ENCODE measurements at places on chromosomes 1 and 21.
A peak's percentile ranks its signal among the peaks of the same experiment; 100 is the strongest.

- DNase-seq, result no peak
Measured at GRCh38 chr1:65063025-65063424, 85.0 kb upstream of the AK4 start.

DNA sequence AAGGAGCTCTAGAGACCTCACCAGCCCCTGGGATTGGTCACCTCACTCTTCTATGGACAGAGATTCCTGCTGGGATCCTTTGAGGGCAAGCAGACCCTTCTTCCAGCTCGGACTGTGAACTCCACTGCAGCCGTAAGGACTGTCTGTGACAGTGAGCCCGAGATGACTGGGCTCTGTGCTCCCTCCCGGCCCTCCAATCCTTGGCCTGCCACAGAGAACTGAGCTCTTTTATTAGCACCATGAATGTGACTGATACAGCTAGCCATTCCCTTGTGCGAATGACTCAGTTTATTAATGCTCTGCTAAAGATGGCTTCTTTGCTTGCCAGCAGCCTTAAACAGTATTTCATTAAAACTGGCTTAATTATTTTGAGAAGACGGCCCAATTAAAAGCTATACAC is 194.6 kb upstream of the LMO4 start:
- no peak for DNase-seq

- peak; percentile 68 for DNase-seq
Measured at GRCh38 chr1:77533660-77534305, 148.7 kb downstream of the ZZZ3 start.

GRCh38 chr1:111704776-111705175 is 34.4 kb downstream of the INKA2 start:
- no peak for DNase-seq

GRCh38 chr1:223887747-223888418 is 42.1 kb upstream of the TP53BP2 start:
- DNase-seq, result no peak

DNA sequence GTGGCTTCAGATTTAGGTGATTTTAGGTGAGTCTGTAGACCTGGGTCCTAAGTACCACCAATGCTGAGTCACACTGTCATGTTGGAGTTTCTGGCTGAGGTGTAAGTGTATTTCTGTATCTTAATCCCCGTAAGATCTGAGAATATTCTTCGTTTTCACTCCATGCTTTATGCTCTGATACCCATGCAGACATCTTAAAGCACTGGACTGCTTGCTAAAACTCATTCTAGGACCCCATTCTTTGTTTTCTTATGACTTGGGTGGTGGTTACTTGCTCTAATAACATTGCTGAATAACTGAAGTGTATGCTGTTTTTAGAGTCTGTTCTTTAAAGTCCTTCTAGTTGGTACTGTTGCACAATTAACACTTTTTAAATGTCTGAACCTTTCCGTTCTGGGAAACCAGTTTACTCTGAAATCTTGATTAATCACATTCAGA is 36.6 kb downstream of the CDC42 start:
- no peak for DNase-seq

DNA sequence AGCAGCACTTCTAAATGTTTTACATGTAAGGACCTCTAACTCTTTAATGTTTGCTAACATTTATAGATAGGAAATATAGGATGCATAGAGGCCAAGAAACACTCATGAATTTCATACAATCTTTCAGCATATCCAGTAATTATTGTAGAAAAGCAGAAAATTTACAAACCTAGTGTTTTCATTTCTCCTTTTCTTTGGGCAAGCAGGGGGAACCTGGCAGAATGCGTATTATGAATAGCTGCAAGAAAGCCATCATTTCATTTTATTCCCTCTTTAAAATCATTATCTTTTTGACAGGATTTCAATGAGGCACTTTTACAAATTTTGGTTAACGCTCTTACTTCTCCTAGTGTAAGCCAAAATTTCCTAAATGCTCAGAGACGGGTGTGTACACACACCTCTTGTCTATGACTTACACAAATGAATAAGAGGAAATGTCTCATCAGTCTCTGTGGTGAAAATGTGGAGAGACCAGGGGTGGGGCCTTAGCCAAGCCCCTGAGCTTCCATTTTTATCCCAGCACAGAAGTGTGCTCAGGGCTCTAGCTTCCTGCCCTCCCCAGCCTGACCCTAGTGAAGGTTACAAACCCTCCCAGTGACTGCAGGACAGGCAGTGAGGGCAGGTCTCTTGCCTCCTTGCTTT is 91.6 kb downstream of the LRRC8C start:
- peak; percentile 67 for DNase-seq

All from stimulated activated CD4-positive, alpha-beta T cell treated with anti-CD3 and anti-CD28 coated beads, Interleukin-2, amount 100 ng/mL, for 24 hours (primary cell).